GM12865 (cell line): ENCODE measurements at places on chromosomes 1 and 21.

DNA sequence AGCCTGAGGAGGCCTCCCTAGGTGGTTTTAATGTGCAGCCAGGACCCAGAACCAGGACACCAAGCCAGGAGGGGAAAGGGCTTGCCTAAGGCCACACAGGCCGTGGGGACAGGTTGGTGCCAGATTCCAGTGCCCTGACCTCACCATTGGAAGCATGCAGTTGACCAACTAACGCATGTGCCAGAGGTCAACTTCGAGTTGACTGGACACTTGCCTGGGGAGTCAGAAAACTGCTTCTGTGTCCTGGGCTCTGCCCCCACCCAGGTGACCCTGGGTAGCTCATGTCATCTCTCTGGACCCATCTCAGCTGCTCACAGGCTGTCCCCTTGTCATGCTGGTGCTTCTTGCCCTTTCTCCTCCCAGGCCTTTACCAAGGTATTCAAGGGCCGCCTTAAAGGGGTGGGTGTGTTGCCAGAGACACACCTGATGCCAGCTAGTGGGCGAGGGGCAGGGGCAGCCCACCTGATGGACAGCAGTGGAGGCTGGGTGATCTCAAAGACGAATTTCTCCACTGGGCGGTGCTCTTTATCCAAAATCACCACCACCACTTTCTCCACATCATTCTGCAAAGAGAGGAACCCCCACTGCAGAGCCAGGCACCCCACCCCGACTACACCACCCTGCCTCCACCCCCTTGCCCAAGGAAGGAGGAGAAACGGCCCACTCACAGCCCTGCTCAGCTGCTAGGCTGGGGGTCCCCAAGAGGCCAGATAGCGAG, 4.4 kb downstream of the MAD2L2 start:
- DNase-seq, result no peak

- DNase-seq, result no peak
Measured at GRCh38 chr1:224773646-224774045, 155.8 kb upstream of the DNAH14 start.

GRCh38 chr1:61450454-61450853, 274.5 kb downstream of the TM2D1 start:
- no peak for DNase-seq

- DNase-seq, result no peak
Measured at GRCh38 chr1:3436901-3437300, 17.6 kb upstream of the ARHGEF16 start.

DNA sequence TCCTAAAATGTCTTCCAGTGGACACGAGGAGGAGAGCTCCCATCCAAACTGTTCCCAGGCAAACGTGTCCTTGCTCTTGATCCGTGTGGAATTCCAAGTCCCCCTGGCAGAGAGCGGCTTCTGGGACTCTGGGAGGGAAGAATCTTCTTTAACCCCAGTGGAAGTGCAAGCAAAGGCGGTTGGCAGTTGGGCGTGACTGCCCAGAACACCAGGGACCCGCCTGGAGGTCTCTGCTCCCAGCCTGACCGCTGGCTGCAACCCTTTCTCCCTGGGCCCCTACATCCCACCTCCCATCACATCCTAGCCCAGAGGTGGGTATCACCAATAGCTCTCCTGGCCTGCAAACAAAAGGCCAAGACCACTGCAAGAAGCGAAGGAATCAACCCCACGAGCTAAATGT, 17.8 kb downstream of the CASZ1 start:
- DNase-seq, result no peak

GRCh38 chr1:41802532-41803501, 115.9 kb downstream of the HIVEP3 start:
- peak; percentile 84 for DNase-seq

GRCh38 chr1:201945863-201946223, 505 bp downstream of the LMOD1 start:
- DNase-seq, result no peak

GRCh38 chr1:182829285-182829932, 9.7 kb upstream of the DHX9 start:
- peak; percentile 23 for DNase-seq

DNA sequence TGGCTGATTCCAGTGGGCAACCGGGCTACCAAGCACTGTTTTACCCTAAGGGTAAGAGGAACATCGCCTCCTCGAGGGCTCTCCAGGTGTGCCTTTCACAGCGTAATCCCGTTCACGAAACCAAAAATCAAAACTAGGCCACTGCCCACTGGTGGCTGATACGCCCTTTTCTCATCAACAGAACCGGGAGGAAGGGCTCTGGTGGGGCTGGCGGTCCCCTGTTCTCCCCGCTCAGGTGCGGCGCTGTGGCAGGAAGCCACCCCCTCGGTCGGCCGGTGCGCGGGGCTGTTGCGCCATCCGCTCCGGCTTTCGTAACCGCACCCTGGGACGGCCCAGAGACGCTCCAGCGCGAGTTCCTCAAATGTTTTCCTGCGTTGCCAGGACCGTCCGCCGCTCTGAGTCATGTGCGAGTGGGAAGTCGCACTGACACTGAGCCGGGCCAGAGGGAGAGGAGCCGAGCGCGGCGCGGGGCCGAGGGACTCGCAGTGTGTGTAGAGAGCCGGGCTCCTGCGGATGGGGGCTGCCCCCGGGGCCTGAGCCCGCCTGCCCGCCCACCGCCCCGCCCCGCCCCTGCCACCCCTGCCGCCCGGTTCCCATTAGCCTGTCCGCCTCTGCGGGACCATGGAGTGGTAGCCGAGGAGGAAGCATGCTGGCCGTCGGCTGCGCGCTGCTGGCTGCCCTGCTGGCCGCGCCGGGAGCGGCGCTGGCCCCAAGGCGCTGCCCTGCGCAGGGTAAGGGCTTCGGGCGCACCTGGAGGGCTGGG, at the start of gene IL6R:
Gene IL6R (plus strand): TSS at position 360 of the 763 bp plus-strand sequence. CDS start 287 bp downstream, at position 647.
- peak; percentile 83 for DNase-seq

DNA sequence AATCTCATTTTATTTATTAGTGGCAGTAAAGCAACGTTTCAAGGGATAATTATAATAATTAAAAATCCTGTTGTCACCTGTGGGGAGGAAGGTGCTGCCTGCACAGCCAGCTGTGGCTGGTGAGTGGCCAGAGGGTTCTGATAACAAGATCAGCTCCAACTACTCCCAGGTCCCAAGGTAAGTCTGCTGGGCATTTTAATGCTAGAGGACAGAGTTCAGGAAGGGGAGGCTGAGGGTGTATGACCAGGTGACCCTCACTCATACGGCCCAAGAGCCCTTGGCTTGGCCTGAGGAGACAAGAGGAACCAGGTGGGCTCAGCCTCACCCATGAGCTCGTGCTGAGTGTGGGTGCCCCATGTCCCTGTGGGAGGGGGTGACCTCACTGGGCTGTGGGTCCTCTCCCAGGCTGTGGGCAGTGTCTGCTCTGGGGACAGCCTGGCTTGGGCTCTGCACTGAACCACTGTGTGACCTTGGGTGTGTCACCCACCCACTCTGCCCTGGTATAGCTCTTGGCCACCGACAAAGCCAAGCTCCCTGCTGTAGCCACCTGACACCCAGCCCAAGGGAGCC, 223.8 kb downstream of the PTPRU start:
- DNase-seq, result no peak

DNA sequence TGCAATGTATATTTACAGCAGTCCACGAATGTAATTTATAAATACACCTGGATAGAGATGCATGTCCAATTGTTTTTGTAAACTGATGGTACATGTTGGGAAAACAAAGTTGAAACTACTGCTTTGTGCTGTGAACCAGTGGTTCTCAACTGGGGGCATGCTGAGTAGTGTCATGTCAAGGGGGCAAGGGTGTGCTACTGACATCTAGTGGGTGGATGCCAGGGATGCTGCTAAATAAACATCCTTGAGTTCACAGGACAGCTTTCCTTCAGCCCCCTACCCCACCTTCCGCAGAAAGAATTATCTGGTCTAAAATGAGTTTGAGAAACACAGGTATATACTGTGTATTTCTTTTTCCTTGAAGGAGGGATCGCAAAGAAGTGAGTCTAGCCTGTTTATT, 95.9 kb downstream of the RASAL2 start:
- peak; percentile 44 for DNase-seq

- DNase-seq, result no peak
Measured at GRCh38 chr1:152044386-152044785, 7.6 kb upstream of the S100A11 start.

DNA sequence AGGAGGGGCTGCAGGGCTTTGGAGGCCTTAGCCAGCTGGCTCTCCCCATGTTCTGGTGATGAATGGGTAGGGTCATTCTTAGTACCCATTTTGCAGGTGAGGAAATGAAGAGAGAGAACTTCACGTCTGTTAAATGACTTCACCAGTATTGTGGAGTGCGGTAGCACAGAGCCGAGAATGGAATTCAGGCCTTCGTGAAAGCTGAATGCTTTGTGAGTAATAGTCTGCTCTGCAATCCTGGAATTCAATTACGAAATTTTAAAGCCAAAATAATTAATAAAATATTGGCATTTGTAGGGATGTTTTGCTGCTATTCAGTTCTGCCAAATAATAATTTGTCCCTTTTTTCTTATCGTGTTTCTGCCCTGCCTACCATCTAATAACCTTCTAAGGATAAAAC, 197.7 kb downstream of the GREM2 start:
- no peak for DNase-seq

GRCh38 chr1:205375835-205376545, 19.3 kb upstream of the KLHDC8A start:
- DNase-seq, result no peak

GRCh38 chr1:22711591-22712501, 1.2 kb downstream of the EPHB2 start:
- peak; percentile 53 for DNase-seq

- no peak for DNase-seq
Measured at GRCh38 chr1:31780632-31781031, 16.5 kb upstream of the ADGRB2 start.

GRCh38 chr1:89425056-89425455, 61.2 kb downstream of the GBP6 start:
- DNase-seq, result no peak

DNA sequence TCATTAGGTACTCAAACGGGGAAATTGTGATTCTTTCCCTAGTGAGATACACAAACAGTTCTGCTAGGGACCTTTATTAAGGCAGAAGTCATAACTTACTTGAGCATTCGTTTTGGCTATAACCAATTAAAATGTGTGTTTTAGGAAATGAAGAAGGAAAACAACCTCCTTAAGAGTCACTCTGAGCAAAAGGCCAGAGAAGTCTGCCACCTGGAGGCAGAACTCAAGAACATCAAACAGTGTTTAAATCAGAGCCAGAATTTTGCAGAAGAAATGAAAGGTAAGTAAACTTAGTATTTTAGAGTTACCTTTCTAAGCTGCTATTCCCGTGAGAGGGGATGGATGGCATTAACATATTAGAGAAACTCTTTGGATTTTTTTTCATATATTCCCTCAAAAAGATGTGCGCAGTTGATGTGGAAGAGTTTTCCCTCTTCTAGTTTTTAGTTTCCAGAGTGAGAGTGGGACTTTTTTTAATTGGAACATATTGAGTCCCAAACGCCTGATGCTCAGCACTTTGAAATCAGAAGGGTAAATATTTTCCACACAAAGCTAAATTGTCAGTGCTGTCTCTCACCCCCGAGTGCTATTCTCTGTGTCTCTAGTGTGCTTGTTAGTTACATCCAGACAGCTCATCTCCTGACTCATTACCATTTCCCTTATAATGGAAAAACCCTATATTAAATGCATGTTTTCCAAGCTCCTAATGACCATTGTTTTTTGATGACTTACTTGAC, 34.9 kb downstream of the CENPF start:
- DNase-seq, result peak; percentile 52
